AML-193 (cell line): ENCODE measurements at places on chromosomes 13 and 19.
A peak's percentile ranks its signal among the peaks of the same experiment; 100 is the strongest.

GRCh38 chr19:57319869-57320179 lies 448 bp upstream of the ZNF543 start:
- no peak for DNase-seq

DNA sequence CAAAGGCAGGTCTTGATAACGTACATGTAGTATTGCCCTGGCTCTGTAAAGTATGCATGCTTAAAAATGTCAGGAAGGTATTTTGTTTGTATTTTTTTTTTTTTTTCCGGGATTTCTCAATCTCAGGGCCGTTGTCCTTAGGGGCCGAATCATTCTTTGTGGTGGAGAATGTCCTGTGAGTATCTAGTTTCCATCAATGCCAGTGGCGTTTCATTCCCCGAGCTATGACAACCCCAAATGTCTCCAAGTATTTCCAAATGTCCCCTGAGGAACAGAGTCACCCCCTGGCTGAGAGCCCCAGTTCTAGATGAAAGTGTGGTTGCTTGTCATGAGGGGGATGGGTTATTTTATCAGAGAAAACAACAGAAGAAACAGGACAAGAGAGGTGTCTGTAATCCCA lies 68.7 kb downstream of the ACSBG2 start:
- no peak for DNase-seq

- no peak for DNase-seq
Measured at GRCh38 chr13:64930636-64931035, 2299.5 kb downstream of the PCDH9 start.

GRCh38 chr19:2234996-2235380 lies 1.1 kb downstream of the PLEKHJ1 start:
- DNase-seq: no peak

DNA sequence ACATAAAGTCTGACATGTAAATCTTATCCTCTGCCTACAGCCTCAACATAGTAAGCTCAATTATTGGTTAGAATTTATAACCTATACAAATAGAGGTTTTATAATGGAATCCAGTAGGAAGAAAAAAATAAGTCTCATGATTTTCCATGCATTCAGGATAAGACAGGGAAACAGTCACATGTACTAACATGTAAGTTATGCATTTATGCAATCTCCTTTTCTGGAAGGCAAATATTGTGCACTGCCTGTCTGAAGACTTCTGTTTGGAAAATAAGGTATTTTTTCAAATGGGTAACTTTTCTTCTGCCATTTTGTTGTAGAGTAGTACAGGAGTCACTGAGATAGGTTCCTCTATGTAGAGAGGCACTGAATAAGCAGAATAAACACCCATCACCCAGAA lies 92.7 kb downstream of the NALCN start:
- no peak for DNase-seq

DNA sequence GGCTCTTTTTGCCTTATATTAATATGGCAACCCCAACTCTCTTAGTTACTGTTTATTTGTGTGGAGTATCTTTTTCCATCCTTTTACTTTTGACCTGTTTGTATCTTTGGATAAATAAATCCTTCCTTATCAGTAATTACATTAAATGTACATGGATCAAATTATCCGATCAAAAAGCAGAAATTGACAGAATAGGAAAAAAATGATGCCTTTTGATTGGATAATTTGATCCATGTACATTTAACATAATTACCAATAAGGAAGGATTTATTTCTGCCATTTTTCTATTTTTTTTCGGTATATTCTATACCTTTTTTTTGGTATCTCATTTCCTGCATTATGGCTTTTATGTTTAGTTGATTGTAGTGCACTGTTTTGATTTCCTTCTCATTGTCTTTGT lies 57.2 kb downstream of the ZMYM2 start:
- DNase-seq: no peak

DNA sequence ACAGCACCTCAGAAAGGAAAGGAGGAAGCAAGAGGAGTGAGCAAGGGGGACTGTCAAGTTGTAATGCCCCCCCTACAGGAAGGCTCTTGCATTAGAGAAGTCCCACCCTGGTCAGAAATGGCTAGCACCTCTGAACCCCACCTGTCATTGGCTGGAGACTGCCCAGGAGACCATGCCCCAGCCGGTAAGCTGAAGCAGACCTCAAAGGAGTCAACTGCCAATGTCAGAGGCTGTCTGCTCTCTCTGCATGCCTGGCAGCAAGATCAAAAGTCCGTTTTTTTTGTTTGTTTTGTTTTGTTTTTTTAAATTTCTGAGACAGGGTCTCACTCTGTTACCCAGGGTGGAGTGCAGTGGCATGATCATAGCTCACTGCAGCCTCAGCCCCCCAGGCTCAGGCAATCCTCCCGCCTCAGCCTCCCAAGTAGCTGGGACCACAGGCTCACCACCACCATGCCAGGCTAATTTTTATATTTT lies 8.1 kb upstream of the BCL3 start:
- no peak for DNase-seq

GRCh38 chr13:74929436-74929835 lies 552.5 kb downstream of the TBC1D4 start:
- no peak for DNase-seq

- DNase-seq: peak; percentile 45
Measured at GRCh38 chr19:2016041-2016807, 710 bp upstream of the BTBD2 start.

- DNase-seq: no peak
Measured at GRCh38 chr19:18262917-18263316, 11.3 kb downstream of the IQCN start.

DNA sequence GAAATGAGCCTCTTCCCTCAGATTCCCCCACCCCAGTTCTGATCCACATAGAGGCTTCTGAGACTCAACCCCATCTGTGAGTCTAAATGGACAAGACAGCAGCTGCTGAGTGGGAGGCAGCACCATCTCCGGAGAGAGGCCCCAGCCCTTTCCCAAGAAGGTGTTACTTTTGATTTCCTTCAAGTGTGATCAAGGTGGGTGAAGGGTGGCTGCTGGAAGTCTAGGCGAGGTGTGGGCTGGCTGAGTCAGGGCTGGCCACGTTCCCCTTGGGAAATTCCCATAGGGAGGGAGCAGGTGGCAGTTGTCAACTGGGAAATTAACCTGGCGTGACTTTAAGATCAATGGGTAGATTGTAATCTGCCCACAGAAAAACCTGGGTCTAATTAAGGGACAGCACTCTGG lies 148.0 kb downstream of the FOXO1 start:
- DNase-seq: no peak

GRCh38 chr13:48806522-48806921 lies 152.8 kb downstream of the CYSLTR2 start:
- no peak for DNase-seq

DNA sequence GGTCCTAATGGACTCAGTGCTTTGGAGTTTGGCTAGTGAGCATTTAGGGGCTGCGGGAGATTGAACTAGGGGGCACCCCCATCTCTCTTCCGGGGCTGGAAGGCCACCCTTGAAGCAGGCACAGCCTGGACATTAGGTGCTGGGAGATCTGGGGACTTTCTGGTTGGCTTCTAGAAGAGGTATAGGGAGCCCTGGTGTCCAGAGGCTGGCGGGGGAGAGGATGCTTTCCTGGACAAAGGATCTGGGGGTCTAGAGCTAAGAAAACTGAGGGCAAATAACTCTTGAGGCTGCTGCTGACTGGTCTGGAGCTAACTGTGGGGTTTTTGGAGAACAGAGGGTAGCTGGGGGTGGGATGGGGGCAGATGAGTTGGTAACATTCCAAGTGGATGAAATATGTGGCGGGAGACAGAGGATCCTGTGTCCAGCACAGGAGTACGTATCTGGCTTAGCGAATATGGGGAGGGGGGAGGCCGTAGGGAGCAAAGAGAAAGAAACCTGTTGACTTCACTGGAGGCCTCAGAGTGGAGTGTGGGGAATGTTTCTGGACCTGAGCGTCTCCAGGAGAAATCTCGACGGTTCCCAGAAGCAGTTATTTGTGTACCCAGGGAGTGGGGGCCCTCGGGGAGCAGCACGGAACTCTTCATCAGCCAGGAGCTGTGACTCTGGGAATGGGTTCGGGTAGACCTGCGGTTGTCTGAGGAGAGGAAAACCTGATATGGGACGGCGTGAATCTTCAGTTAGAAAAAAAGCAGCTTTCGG lies 1.4 kb downstream of the HNRNPUL1 start:
- no peak for DNase-seq

- no peak for DNase-seq
Measured at GRCh38 chr13:97310809-97311436, 88.8 kb downstream of the MBNL2 start.

DNA sequence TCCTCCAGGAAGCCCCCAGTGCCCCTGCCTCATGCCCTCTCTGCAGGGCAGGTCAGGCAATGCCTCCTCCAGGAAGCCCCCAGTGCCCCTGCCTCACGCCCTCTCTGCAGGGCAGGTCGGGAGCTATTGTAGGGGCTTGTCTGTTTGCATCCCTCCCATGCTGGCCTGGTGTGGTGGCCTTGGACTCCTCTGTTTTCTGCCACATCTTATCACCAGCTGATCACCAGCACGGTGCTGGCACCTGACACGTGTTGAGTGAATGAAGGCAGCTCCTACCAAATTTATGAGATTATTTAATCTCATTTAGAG lies 51.5 kb upstream of the C13orf46 start:
- no peak for DNase-seq

GRCh38 chr13:65943024-65943423 lies 1287.1 kb downstream of the PCDH9 start:
- no peak for DNase-seq

DNA sequence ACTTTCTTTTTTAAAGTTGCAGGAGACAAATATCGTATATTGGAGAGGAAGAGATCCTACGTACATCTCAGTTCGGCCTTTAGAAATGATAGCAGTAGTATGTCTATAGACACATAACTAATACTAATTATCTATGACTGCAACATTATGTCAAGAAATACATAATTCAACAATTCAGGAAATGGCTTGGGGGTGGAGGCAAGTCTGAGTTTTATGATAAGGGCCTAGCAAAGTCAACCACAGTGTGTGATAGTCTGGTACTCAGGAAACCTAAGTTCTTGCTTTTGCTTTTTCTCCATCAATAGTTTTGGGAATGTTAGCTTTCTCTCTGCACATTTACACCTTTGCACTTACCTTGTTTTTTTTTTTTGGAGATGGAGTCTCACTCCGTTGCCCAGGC lies 27.5 kb upstream of the OBI1 start:
- DNase-seq: no peak

DNA sequence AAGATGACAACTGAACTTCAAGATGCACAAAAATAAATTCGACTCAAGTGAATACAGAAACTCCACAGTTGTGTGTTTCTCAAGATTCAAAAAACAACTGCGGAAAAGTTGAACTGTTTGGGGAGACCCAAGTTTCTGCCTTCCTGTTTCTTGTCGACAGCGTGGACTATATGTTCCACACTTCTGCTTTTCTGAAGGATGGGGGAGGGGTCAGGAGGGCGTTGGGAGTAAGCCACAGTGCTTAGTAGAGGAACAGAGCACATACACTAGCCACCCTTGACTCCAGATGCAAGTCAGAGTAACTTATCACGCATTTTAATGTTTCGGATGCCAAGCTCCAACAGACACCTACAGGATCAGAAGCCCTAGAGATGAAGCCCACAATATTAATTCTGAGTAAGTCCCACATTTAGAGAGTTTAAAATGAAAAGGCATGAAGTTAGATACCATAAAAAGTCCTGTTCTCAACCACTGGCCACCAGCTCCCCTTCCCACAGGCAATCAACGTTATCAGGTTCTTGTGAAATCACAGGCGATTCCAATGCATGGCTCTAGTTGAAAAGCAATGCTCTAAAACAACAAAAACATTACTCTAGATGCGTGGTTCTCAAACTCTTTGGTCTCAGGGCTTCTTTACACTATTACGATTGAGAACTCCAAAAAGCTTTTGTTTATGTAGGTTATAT lies 4.2 kb downstream of the TUBGCP3 start:
- DNase-seq: peak; percentile 97

- DNase-seq: no peak
Measured at GRCh38 chr13:33194820-33195692, 90.5 kb downstream of the STARD13 start.

- DNase-seq: no peak
Measured at GRCh38 chr13:110957181-110957884, 42.5 kb upstream of the ANKRD10 start.

DNA sequence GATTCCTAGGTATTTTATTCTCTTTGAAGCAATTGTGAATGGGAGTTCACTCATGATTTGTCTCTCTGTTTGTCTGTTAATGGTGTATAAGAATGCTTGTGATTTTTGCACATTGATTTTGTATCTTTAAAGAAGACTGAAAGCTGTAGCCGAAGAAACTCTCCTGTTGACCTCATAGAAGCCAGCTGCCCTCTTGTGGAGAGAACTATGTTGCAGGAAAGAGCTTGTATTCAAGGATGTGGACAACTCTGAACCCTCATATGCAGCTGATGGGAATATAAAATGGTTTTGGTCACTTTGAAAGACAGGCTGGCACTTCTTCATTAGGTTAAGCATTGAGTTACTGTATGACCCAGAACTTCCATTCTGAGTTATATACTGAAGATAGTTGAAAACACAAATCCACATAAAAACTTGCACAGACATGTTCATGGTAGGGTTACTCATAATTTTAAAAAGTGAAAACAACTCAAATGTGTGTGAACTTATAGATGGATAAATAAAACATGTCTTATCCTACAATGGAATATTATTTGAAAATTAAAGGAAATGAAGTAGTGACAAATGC lies 65.8 kb upstream of the SLITRK6 start:
- DNase-seq: peak; percentile 15

DNA sequence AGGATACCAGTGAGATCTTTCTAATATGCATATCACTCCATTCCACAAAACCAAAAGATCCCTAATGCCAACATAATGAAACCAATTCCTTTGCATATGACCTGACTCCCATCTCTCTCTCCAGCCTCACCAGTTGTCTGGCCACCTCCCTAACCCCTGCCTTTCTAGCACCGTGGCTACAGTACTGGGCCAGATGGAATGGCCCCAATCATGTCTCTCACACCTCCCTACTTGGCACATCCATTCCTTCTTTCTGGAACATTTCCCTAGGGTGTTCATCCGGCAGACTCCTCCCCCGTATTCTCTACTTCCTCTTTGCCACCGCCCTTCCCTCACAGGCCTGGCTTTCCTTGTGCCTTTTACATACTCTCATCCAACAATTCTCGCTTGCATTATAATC lies 62.0 kb downstream of the GPALPP1 start:
- no peak for DNase-seq

GRCh38 chr13:91046715-91047327 lies 300.7 kb upstream of the MIR17HG start:
- DNase-seq: no peak
